Iris pigment epithelial cell (primary cell): ENCODE measurements at places on chromosomes 5 and 9.

- DNase-seq = no peak
These were observed 55.3 kb downstream of the PLAC8L1 start for GRCh38 chr5:146050086-146050485.

DNA sequence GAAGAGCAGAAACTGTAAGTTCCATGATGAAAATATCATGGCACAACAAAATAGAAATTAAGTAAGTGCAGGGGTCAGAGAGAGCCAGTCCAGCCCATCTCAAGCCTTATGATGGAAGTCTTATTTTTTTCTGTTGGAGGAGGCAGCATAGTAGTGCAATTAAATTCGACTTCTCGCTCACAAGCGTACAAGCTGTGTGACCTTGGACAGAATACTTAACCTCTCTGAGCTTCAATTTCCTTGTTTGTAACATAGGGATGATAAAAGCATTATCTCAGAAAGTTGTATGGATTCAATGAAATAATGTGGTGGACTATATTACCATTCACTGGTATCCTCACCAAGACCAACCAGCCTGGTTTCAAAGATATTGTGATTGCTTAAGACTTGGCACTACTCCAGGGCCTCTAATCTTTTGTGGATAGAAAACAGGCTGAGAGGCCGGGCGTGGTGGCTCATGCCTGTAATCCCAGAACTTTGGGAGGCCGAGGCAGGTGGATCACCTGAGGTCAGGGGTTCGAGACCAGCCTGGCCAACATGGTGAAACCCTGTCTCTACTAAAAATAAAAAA is 26.8 kb upstream of the MVB12B start:
- DNase-seq = peak; percentile 28

DNA sequence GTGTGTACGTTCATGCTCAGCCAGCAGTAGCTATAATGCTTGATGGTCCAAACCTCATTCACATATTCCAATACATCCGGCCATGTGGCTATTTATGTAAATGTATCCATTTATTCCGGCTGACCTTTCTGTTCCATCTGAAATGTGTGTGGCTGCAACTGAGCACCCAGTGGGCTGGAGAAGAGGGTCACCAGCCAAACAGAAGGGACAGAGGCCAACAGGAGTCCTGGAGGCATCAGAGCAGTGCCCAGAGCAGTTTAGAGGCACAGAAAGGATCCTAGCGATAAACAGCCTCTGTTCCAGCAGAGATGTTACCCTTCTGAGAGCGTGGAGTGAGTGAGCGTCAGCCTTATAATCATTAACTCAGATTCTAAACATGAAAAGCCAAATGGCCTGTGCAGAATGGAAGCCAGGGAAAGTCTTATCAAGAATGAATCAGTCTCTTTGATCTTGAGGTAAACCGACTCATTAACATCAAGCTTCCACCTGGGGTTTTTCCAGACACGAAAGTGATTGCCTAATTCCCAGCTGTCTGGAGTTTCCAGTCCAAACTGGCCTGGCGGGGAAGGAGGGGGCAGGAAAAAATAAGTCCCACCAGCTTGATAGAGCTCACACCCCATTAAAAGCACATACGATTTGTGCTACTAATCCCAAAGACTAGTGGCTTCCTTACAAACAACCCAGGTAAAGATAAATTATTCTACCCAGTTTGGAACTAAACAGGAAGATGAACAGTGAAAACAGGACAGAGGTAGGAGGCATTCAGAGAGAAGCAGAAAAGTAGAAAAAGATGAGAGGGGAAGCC is 55.7 kb downstream of the SUSD1 start:
- peak; percentile 46 for DNase-seq

DNA sequence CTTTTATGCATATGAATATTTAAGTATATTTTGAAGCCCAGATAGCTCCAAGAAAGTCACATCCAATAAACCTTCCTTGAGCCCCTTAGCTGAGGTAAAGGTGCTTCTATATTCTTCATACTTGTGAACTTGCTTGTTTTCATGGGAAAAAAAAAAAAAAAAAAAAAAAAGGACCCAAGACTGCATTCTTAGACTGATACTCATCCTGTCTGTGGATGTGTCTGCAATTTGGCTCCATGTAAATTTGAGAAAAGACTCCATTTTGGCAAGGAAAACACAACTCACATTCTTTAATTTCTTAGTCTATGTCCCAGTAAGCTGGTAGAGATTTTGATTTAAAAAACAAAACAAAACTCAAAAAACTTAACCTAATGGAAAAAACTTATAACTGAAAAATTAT is 238.3 kb downstream of the FBXL17 start:
- DNase-seq = peak; percentile 65

DNA sequence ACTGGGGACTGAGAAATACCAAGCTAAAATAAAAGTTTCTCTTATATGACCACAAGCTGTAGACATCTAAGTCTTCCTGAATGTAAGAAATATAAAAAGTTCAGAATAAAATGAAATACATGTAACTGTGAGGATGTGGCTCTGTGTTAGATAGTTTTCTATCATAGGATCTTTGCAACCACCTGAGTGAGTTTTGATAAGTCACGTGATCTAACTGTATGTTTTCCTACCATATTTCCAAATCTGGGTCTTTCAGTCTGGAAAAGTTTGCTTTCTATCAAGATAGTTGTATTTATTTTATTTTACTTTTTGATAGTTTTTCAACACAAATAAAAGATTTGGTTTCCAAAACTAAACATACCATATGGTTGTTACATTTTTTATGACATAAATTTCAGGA is 1905.8 kb upstream of the ACO1 start:
- DNase-seq = no peak

GRCh38 chr5:177427211-177427822 is 841 bp downstream of the GRK6 start:
- DNase-seq = peak; percentile 29

DNA sequence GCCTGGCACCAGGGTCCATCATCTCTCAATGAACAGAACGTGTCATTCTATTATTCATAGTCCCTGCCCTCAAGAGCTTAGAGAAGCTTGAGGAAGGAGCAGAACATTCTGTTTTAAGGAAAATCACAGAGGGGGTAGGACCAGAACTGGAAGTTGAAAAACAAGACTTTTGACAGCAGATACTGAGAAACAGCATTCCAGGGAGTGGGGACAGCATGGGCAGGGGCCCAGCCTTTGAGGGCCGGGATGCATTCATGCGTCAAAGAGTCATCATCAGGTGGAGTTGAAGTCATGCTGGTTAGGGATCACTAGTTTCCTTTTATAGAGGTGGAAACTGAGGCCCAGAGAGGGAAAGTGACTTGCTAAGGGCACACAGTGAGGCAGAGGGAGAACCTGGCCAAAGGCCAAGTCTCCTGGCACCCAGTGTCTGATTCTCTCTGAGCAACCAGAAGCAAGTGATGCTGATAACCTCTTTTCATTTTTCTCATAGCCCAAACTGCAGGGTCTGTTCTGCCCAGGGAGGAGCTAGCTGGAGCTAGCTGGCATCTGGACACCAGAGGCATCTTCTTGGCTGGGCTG is 41.5 kb upstream of the STXBP1 start:
- no peak for DNase-seq

DNA sequence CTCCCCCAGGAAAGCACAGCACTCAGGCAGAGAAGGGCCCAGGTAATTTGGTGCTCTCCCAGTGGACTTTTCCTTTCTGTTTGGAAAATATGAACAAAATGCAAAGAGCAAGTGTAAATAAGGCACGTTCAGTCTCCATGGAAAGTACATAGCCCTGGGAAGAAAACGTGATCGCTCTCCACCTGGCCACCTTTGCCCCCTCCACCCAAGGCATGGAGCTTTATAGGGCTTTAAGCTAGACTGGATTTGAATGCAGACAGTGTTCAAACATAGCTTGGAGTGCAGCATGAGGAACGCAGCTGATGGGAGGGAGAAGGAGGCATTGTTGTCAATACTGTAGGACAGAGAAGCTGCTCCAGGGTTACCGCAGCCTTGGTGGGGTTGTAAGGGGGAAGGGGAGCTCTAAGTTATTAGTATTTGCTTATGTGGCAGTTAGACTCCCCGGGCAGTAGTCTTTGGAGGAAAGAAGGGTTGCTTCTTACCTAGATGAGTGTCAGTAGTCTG is 500.2 kb downstream of the SPOCK1 start:
- DNase-seq = no peak

DNA sequence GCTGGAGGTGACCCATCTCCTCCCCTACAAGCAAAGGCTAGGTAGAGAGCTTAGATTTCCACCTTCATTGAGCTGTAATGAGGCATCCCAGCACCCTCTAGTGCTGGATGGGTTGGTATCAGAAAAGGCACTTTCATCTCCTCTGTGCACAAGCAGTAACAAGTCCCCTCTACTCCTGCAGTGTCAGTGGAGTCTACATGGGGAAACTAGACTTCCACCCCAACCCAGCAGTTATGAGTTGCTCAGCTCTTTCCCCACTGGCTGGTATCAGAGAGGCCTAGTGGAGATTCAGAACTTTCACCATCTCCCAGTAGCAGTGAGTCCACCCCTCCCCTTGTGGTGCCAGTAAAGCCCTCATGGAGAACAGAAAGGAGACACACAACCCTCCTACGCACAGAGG is 17.9 kb downstream of the FCN1 start:
- DNase-seq = no peak

- peak; percentile 70 for DNase-seq
These were observed 60.4 kb upstream of the CAST start for GRCh38 chr5:96601715-96602244.

- no peak for DNase-seq
These were observed 129.2 kb upstream of the FST start for GRCh38 chr5:53350991-53351770.

DNA sequence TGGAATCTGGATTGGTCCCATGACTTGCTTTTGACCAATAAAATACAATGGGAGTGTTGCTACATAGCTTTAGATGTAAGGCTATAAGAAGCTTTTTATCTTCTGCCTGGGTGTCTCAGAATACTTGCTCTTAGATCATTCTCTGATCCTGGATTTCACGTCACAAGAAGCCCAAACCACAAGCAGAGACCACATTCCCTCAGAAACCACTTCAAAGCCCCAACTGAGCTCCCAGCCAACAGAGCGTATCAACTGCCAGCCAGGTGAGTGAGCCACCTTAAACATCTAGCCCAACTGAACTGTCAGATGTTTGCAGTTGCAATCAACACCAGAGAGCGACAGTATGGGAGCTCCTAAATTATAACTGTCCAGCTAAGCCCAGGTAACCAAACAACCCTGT is 687.1 kb downstream of the TLE1 start:
- DNase-seq = peak; percentile 32

DNA sequence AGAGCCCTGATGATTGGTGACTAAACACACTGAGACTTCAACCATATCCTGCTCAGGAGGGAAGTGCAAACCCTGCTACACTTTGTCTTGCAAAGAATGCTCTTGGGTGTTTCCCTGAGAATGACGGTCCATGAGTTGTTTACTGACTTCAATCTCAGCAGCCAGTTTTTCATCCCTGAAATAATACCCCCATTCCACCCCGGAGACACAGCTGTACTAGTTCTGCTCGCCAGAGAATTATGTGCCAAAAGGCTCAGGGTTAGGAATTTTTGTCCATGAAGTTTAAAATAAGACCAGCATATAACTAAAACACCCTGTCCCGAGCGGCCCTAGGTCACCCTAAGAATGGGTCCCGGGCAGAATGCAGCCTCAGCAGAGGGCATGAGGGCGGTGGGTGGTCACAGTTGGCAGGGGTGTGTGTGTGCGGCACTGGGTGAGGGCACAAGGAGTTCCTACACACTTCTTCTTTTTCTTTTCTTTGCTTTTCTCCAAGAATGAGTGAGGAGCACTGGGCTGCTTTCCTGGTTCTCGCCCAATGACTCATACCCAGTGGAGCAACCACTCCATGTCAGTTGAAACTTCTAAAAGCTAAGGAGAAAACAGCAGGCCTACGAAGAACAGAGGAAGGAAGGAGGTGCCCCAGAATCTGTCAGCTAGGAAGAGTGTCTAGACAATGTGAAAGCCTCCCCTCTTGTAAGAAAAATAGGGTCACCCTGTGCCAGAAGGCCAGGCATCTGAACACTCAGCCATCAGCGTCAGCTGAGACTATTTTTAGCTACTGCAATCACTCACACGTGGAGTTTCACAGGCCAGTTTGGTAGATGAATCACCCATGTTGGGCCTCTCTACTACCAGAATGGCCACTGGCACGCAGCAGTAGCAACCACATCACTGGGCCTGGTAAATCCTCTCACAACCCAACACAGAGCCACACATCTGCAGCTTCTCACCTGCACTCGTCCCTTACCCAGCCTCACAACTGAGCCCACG is 105.9 kb downstream of the DPYSL3 start:
- peak; percentile 98 for DNase-seq

- no peak for DNase-seq
These were observed 367.3 kb upstream of the PAPPA start for GRCh38 chr9:115786321-115786720.

GRCh38 chr5:123906698-123907295 is 394.8 kb downstream of the CSNK1G3 start:
- DNase-seq = no peak

DNA sequence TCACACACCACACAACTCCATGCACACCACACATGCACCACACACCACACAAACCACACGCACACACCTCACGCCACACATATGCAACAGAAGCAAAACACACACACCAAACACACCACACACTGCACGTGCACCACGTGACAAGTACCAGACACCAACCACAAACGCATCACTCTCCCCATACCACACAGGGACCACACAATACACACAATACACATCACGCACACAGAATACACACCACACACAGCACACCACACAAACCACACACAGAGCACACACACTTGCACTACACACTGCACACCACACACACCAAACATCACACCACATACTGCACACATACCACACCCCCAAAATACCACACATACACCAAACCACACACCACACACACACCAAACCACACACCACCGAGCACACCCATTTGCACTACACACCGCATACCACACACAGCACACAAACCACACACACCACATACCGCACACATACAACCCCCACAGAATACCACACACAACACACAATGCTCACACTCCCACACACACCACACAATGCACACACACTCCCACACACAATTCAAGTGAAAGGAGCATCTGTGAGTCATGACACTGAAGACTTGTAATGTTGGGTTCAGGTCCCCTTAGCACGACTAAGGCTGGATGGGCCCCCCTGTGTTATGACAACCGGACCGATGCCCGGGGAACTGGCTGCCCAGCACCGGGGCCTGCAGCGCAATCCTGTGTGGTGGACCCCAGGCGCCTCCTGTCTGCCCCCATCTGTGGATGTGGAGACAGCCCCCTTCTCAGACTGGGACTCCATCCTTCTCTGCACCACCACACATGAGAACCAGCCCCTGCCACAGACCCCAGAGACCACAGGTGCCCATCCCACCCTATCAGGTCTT is 6.0 kb upstream of the ZDHHC11 start:
- no peak for DNase-seq
